ENCODE measurements at places on chromosomes 2 and 18.

GRCh38 chr2:190666895-190667294 lies 18.0 kb downstream of the NAB1 start:
- DNase-seq: no peak

DNA sequence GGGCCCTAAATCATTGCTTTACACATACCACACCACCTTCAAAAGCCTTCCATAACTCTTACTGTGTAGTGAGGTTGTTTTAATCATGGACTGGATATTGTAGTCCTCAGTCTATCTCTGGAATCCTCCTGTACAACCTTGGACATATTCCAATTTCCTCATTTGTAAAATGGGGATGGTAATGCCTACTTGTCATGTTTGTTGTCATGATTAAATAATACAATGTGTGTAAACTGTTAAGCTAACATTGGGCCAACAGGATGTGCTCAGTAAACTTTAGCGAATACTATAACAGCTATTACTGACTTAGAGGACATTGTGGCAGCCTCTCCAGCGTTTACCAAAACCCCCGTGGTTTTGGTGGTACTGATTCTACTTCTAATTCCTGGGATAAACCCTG lies 74.7 kb upstream of the PTPRM start:
- no peak for DNase-seq

- no peak for DNase-seq
These were observed 24.8 kb downstream of the GIGYF2 start for GRCh38 chr2:232721882-232722281.

DNA sequence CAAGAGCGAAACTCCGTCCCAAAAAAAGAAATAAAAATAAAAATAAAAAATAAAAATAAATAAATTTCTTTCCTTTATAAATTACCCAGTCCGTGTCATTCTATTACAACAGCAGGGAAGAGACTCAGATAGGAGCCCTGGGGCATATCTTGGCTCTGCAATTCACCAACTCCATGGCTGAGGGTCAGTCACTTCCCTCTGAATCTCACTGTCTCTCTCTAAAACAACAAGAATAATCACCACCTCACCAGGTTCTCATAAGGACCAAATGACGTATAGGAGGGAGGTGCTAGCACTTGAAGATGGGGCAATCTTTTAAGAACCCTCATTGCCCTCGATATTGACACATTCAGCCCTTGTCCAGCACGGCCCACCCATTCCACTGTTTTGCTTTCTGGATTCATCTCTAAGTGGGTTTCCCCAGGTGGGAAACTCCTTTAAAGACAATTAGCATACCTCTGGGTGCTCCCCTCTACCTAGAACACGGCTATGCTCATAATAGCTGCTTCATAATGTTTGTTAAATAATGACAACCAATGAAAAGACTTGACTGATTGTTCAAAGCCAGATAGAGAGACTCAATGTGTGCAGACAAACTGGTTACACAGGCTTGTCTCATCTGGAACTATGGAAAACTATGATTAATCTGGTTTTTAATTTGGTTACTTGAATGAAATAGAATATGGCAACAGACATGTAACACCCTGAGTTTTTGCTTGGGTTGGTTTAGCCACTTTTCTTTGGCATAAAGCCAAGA lies 15.1 kb downstream of the MYCN start:
- no peak for DNase-seq

GRCh38 chr18:49566985-49567384 lies 5.1 kb downstream of the LIPG start:
- DNase-seq: no peak

- no peak for DNase-seq
These were observed 53.0 kb downstream of the LYPD6 start for GRCh38 chr2:149383340-149383739.

GRCh38 chr2:235045336-235045972 lies 93.6 kb downstream of the SH3BP4 start:
- DNase-seq: no peak

DNA sequence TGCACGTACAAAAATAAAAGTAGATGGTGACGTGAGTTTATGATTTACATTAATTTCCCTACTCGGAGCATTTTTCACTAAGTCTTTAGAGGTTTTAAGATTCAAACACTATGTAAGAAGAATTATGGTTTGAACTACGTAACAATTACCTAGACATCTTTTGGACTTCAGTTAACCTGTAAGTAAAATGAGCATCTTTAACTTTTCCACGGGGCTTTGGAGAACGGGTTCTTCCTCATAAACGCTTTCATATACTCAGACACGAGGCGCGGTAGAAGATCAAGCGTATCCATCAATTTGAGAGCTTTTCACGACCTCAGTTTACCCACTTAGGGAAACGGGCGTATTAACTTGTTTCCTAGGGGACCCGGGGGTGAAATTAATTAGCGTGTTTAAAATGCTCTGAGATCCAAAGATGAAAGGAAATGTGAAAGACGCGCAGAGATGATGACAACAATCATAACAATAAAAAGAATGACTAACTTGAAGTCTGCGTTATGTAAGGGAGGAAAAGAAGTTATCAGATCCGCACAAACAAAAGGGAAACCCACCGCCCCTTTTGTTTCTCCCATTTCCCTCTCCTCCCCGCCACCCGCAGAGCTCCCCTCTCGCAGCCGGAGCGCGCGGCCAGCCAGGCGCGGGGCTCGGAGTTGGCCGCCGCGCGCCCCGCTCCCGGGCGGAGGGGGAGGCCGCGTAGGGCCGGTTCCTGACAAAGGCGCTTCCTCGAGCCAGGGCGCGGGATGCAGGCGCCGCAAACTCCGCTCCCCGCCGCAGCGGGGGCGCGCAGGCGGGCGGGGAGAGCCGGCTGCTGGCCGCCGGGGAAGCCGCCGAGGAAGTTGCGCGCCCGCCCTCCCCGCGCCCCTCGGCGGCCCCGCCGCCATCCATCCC lies 807 bp downstream of the PELI1 start:
- DNase-seq: peak; percentile 9

- DNase-seq: no peak
These were observed 4.5 kb upstream of the KIDINS220 start for GRCh38 chr2:8841932-8842331.

DNA sequence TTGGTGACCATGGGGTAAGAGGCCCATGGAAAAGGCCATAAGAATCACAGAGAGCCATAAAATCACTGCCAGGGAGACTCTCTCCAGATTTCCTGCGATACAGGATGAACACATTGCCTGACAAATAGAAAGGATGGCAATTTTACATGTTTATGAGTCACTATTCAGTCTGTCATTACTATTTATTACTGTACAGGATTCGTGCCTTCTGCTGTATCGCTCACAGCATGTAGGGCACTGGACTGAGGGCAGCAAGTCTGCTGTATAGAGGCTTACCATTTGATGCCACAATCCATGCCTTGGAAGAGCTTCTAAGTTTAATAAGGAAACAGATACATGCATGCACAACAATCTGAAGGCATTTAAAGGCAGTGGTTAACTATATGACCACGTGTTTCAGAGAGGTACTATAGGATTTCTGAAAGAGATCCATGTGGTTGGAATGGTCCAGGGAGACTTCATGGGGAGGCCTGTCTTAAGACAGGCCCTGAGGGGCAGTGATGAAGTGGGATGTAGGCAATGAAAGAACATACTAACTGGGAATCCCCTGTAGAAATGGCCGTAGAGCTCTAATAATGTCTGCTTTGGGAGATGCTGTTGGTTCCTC lies 702.4 kb upstream of the RAB6C start:
- no peak for DNase-seq

- no peak for DNase-seq
These were observed 24.2 kb downstream of the ITGB1BP1 start for GRCh38 chr2:9398881-9399780.

GRCh38 chr2:175883586-175884194 lies 118.4 kb downstream of the LNPK start:
- no peak for DNase-seq

- DNase-seq: no peak
These were observed 52.2 kb downstream of the FAM178B start for GRCh38 chr2:96934182-96934495.

- DNase-seq: no peak
These were observed 345.0 kb upstream of the ACVR2A start for GRCh38 chr2:147499785-147500184.

DNA sequence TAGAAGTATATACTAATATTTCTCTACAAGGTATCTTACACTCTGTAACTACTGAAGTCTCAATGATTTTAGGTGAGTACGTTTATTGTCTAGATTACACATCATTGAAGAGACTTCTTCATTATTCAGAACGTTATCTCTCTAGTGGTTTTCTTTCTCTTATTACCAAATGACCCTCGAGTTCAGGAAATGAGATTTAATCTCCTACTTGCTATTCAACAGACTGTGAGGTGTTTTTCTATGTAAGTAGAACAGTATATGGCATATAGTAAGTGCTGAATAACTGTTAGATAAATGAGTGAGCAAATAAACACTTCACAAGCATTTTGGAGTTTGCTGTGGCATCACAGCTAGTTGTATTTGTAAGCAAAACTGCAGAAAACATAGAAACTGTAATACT lies 947.2 kb upstream of the SLC39A10 start:
- DNase-seq: no peak

DNA sequence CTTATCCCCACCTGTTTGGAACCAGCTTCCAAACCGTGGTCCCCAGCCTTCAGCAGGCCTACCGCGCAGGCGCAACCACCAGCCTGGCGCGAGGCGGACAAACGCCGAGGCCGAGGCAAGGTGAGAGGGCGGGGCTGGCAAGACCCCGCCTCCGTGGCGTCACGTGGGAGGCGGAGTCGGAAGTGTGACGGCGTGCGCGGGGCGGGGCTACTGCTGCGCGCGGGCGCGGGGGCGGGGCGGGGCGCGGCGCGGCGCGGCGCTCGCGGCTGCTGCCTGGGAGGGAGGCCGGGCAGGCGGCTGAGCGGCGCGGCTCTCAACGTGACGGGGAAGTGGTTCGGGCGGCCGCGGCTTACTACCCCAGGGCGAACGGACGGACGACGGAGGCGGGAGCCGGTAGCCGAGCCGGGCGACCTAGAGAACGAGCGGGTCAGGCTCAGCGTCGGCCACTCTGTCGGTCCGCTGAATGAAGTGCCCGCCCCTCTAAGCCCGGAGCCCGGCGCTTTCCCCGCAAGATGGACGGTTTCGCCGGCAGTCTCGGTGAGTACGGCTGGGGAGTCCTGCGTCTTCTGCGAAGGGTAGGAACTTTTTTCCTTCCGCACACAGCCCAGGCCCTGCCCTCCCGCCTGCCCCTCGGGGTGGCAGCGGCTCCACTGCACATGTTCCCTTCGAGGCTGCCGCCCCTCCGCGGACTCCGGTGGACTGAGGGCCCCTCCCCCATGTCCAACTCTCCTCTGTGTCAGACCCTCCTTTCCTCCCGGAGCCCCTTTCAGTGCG lies at the start of gene EML4:
Gene EML4, plus strand, starts transcription at position 254 of the 774 bp plus-strand sequence. Its CDS starts 259 bp downstream, at position 513.
- peak; percentile 91 for DNase-seq

DNA sequence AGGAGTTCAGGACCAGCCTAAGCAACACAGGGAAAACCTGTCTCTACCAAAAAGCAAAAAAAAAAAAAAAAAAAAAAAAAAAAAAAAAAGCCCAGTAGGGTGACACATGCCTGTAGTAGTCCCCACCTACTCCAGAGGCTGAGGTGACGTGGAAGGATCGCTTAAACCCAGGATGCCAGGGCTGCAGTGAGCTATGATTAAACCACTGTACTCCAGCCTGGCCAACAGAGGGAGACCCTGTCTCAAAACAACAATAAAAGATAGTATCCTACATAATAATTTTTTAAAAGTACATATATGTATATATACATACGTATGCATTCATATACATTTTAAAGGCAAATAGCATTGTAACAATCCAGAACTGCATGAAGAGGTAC lies 51.7 kb downstream of the SOS1 start:
- DNase-seq: no peak

- no peak for DNase-seq
These were observed 267.3 kb downstream of the TCF4 start for GRCh38 chr18:55320424-55321264.

- DNase-seq: no peak
These were observed 4.8 kb upstream of the ITPRIPL1 start for GRCh38 chr2:96320326-96320725.

GRCh38 chr2:100984892-100985307 lies 17.2 kb upstream of the RPL31 start:
- peak; percentile 72 for DNase-seq

GRCh38 chr18:57029761-57030160 lies 117.1 kb upstream of the BOD1L2 start:
- no peak for DNase-seq

GRCh38 chr2:10772868-10773215 lies 39.7 kb downstream of the PDIA6 start:
- no peak for DNase-seq

DNA sequence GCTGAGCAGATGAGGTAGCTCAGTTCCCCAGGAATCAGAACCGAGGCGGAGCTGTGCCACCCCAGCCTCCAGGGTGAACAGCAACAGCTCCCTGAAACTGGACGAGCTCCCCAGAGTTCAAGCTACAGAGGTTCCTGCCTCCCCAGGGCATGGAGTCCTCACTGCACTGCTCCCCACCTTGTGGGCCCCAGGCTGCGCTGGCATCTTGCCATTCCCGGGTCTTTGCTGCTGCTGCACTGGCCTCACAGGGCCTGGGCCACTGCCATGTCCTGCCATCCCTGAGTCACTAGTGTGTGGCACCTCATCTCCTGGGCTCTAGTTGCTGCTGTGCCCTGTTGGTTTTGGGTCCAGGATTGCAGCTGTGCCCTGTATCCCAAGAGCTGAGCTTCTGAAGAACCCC lies 166.9 kb downstream of the SNTG2 start:
- no peak for DNase-seq

- DNase-seq: no peak
These were observed 259.3 kb downstream of the NEDD4L start for GRCh38 chr18:58303363-58303762.

DNA sequence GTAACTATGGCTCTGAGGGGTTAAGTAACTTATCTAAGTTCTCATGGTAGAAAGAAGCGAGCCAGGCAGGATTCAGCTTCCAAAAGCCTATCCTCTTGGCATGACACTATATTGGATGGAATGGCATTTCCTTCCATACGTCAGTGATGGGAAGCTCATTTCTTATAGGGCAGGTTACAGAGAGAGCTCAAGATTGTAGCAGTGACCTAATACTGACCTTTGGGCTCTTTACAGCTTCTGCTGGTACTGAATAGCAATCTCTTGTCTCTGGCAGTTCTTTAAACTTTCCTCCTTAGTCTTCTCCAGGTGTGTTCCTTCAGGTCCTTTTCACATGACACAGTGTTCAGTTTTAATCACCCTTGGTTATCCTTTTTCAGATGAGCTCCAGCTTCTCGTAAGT lies 133.0 kb downstream of the HRH4 start:
- DNase-seq: no peak

GRCh38 chr2:27079233-27080139 lies 1.1 kb downstream of the EMILIN1 start:
- no peak for DNase-seq

DNA sequence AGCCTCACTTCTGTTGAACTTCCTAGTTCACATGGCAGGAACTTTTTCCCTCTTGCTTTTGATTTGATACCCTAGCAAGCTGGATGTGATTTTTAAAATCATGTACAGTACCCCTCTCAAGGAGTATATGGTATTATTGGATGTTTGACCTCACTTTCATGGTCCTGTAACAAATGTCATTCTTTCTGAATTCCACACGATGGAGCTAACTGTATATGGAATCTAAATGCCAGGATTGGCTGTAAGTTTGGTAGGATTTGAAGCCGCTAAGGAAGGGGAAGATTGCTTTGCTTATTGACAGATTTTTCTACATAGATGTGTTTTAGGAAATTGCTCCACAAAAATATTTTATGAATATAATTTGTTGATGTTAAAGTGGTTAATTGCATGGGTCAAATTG lies 18.3 kb downstream of the MAIP1 start:
- no peak for DNase-seq

Data from activated T-cell treated with anti-CD3 and anti-CD28 coated beads for 1 hour (primary cell).